A549 treated with CORT108297 at 1 μM for 4 hours (cell line): ENCODE measurements at places on chromosomes 7 and 10. TPM values are rescaled to one million over a fixed set of nuclear protein-coding genes. Genes with fewer than 3 reads are reported as not detected.

ELOVL3 gene
- total RNA-seq: 0.16 to 0.40 TPM (median 0.30 TPM) in 5 replicates

TMEM72 gene
- not detected in 5 replicates for total RNA-seq

EBLN1 gene
- total RNA-seq: 0.07 to 0.21 TPM in 2 of 5 replicates, not detected in the others

KCNIP2 gene
- total RNA-seq: 0.58 to 1.1 TPM (median 0.70 TPM) in 5 replicates

ZNF680 gene
- total RNA-seq: 1.7 to 3.1 TPM (median 2.3 TPM) in 5 replicates

GBX1 gene
- total RNA-seq: 0.10 to 0.18 TPM in 2 of 5 replicates, not detected in the others

RAB11FIP2 gene
- total RNA-seq: 6.2 to 8.6 TPM (median 7.7 TPM) in 5 replicates

MMRN2 gene
- 0.58 to 1.5 TPM (median 0.73 TPM) in 5 replicates for total RNA-seq

LRIT1 gene
- not detected in 5 replicates for total RNA-seq

PTPRN2 gene
- total RNA-seq: 0.64 to 1.1 TPM (median 0.82 TPM) in 5 replicates

GRID2IP gene
- 0.02 TPM in 1 of 5 replicates, not detected in the others for total RNA-seq

PCGF5 gene
- 32.2 to 36.9 TPM (median 35.9 TPM) in 5 replicates for total RNA-seq

LIPF gene
- not detected in 5 replicates for total RNA-seq

TWIST1 gene
- 2.4 to 4.3 TPM (median 3.8 TPM) in 5 replicates for total RNA-seq

HMX3 gene
- total RNA-seq: 0.09 TPM in 1 of 5 replicates, not detected in the others

PAXIP1 gene
- 13.1 to 15.4 TPM (median 14.8 TPM) in 5 replicates for total RNA-seq

ECHDC3 gene
- 7.9 to 11.5 TPM (median 11.3 TPM) in 5 replicates for total RNA-seq

GDF2 gene
- total RNA-seq: not detected in 5 replicates

DTX2 gene
- 35.7 to 40.1 TPM (median 38.8 TPM) in 5 replicates for total RNA-seq

IFT22 gene
- 51.1 to 58.0 TPM (median 53.0 TPM) in 5 replicates for total RNA-seq

OR2A14 gene
- not detected in 5 replicates for total RNA-seq

GNG11 gene
- 34.6 to 38.9 TPM (median 35.4 TPM) in 5 replicates for total RNA-seq

OPALIN gene
- not detected in 5 replicates for total RNA-seq

EPDR1 gene
- 73.7 to 89.0 TPM (median 76.8 TPM) in 5 replicates for total RNA-seq

ZPBP gene
- total RNA-seq: not detected in 5 replicates

PDE1C gene
- 3.7 to 5.6 TPM (median 4.9 TPM) in 5 replicates for total RNA-seq

DMBT1 gene
- 0.03 to 0.11 TPM (median 0.08 TPM) in 5 replicates for total RNA-seq

LLCFC1 gene
- not detected in 5 replicates for total RNA-seq

CALML3 gene
- 0.02 TPM in 1 of 5 replicates, not detected in the others for total RNA-seq

ANKRD1 gene
- 6.5 to 14.5 TPM (median 9.4 TPM) in 5 replicates for total RNA-seq

C10orf67 gene
- 0.05 to 0.17 TPM (median 0.06 TPM) in 5 replicates for total RNA-seq

GSTO2 gene
- total RNA-seq: 2.1 to 2.3 TPM (median 2.2 TPM) in 5 replicates

ASIC3 gene
- 4.3 to 12.9 TPM (median 10.4 TPM) in 5 replicates for total RNA-seq

EXOC4 gene
- total RNA-seq: 17.5 to 21.4 TPM (median 18.9 TPM) in 5 replicates

NCF1 gene
- 0.09 to 0.13 TPM (median 0.11 TPM) in 4 of 5 replicates, not detected in the other for total RNA-seq

TAS2R41 gene
- not detected in 5 replicates for total RNA-seq

TMEM213 gene
- not detected in 5 replicates for total RNA-seq

MLXIPL gene
- 0.45 to 2.1 TPM (median 1.1 TPM) in 5 replicates for total RNA-seq

OSBPL3 gene
- 10.5 to 13.4 TPM (median 11.2 TPM) in 5 replicates for total RNA-seq

SH2D4B gene
- 0.03 to 0.07 TPM (median 0.05 TPM) in 3 of 5 replicates, not detected in the others for total RNA-seq

NME8 gene
- total RNA-seq: not detected in 5 replicates

AIFM2 gene
- total RNA-seq: 28.8 to 38.2 TPM (median 37.4 TPM) in 5 replicates

PALD1 gene
- total RNA-seq: 5.8 to 8.4 TPM (median 8.0 TPM) in 5 replicates

HKDC1 gene
- 12.8 to 19.1 TPM (median 15.2 TPM) in 5 replicates for total RNA-seq

SPOCK2 gene
- total RNA-seq: 0.18 to 0.47 TPM (median 0.37 TPM) in 5 replicates

PNLIPRP2 gene
- total RNA-seq: 0.11 TPM in 1 of 5 replicates, not detected in the others

MRPS16 gene
- 125 to 186 TPM (median 176 TPM) in 5 replicates for total RNA-seq

PRKG1 gene
- 0.01 TPM in 3 of 5 replicates, not detected in the others for total RNA-seq

MSS51 gene
- total RNA-seq: 0.33 to 0.71 TPM (median 0.40 TPM) in 5 replicates

SPDYE2 gene
- not detected in 5 replicates for total RNA-seq

MRPS24 gene
- 239 to 271 TPM (median 265 TPM) in 5 replicates for total RNA-seq

CACNA2D1 gene
- total RNA-seq: 5.7 to 8.8 TPM (median 7.9 TPM) in 5 replicates

FRMD4A gene
- 4.0 to 5.2 TPM (median 4.3 TPM) in 5 replicates for total RNA-seq
